ENCODE measurements at places on chromosomes 1 and 21.

DNA sequence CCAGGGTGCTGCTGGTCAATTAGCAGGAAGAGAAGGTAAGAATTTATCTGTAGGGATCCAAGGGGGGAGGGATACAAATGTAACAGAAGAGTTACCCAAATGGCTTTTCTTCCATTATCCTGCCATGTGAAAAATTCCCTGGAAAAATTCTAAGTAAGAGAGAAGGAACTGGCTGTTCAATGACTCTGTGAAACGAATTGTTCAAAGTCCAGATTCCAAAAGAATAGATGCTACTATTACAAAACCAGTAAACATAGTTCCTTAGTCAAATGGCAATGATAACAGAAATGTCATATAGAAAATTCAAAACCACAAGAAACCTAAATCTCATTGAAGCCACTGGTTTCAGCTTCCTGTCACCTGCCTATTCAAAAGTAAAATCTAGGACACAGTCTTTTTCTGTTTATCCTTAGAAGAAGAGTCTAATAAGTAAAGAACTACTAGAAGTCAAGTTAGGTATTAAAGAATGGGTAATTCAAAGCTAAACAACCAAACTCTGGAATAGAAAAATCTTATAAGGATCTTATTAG lies 102.6 kb downstream of the ZNF644 start:
- no peak for DNase-seq

DNA sequence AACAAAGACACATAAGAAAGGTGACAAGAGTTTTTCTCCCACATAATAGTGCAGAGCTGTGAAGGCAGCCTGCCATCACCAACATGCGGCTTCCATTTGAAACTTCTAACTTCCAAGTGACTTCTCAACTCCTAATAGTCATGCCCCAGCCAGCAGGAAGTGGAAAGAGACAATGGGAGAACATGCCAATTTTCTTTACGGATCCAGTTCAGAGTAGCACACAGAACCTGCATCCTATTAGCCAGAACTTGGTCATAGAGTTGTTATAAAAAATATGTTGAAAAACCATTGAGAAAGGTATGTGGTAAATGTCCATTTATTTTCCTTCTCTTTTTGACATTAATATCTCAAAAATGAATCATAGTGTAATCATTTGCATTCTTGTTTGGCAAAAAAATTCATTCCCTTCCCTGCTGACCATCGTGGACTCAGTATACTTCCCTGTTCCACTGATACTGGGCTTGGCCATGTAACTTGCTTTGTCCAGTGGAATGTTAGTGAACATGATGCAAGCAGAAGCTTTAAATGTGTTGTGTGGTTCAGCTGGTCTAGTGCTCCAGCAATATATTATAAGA lies 197.4 kb downstream of the SEC16B start:
- no peak for DNase-seq

DNA sequence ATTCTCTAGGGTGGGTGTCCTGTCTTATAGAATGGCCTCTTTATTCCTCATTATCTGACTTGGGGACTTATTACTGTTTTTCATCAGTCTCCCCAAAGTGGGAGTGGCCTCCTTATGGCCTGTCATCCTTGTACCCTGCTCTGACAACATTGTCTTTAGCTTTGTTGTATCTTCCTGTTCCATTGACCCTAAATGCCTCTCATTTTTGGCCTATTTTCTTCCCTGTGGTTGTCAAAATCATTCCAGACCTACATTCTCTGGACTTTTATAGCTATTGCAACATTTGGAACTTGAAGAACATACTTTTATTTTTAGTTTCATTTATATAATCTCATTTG lies 9.7 kb downstream of the SFT2D2 start:
- no peak for DNase-seq

- DNase-seq = no peak
Measured at GRCh38 chr1:37096523-37096922, 62.2 kb upstream of the GRIK3 start.

DNA sequence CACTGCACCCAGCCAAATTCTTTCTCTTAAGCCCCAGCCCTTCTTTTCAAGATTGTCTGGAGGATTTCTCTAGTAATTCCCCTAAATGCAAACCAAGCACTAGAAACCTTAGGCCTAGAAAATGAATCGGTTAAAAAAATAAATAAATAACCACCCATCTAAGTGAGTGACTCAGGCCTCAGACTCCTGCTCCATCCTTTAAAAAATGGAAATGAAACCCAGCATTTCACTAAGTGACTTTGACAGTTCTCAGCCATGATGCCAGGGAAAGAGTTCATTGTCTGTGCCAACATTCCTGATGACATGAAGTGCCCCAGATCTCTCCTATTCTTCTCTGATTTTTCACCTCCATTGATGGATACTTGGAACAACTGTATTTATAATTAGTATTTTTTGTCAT lies 415.2 kb upstream of the DAB1 start:
- DNase-seq = no peak

DNA sequence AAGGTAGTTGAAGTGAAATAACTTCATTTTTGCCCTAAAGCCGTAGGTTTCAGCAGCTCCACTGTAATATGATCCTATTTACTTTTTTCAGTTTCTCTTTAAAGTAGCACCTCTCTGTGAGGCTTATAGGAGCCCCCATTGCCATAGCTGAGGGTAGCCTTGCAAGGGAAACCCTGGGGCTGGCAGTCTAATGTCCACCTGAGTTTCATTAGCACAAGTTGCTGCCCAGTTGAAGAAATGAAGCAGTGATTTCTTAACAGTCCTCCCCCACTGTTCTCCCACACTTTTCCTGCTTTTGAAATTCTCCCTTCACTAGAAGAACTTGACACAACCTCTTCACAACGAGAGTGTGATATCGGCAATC lies 1.5 kb downstream of the HMCN1 start:
- DNase-seq = no peak

GRCh38 chr1:106055855-106056254 lies 1000.6 kb upstream of the PRMT6 start:
- no peak for DNase-seq

GRCh38 chr1:147162093-147162492 lies 10.2 kb downstream of the PRKAB2 start:
- DNase-seq = no peak

- DNase-seq = no peak
Measured at GRCh38 chr1:55380355-55380970, 165.3 kb upstream of the USP24 start.

Measured in stimulated activated naive CD4-positive, alpha-beta T cell treated with Interleukin-2 at 50 U/mL for 16 hours (primary cell).